ENCODE measurements at places on chromosomes 1 and 21.

DNA sequence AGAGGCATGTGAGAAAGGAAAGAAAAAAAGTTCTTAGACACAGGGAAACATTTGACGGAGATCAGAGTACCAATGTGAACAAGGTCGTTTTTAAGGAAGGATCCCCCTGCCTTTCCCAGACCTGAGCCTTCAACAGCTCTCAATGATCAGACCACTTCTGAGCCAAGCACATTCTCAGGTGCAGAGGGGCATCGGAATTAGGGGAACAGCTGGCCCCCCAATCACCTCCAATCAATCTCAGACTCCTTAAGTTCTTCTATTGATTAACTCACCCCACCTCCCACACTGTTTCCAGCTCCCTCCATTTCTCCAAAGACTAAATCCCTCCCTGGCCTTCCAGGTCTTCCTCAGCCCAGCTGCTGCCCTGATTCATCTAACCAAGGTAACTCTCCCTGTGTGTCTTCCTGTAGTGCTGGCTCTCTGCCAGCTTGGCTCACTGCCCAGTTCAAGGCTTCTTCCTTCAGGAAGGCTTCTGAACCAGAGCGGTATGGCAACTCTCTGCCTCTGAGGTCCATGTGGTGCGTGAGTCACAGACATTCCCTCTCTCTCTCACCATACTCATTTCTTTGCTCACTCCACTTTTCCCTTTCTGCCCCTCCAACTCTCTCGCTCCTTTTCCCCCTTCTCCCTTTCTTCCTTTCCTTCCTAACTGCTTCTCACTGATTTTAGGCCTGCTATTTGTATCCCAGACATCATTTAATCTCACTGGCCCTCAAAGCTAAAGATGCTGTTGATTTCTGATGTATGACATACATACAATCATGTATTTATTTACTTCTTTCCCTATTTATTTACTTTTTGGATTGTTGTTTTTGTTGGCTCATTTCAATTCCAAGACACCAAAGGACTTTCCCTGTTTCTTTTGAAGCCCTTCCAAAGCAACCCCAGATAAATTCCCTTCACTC is 18.1 kb downstream of the CFAP45 start:
- DNase-seq: peak; percentile 89

DNA sequence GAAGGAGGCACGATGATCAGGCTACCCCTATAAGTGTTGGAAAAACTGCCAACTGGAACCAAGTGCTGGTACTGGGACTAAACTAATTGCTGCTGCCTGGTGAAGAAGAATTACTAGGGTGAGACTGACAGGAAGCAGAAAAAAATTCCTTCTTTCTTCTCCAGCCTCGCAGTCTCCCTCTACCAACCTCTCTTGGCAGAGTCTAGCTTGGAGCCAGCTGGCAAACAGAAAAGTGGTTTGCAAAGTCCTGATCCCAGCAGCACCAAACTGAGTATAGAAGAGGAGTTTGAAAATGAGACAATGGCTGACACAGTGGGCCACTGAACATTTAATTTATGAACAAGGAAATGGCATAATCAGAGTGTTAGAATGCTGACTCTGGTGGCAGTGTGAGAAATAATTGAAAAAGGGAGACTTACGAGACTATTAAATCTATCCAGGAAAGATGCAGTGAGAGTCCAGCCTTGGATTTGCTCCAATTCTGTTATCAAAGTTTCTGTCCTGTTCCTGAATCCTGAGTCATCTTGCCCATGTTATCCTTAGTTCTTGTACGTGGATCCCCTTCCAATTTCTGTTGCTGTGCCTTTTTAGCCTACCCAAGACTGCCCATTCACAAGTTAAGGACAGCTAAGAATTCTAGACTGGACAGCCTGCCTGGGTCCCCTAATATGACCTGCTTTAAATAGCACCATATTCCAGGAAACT is 23.7 kb upstream of the DISP1 start:
- no peak for DNase-seq

DNA sequence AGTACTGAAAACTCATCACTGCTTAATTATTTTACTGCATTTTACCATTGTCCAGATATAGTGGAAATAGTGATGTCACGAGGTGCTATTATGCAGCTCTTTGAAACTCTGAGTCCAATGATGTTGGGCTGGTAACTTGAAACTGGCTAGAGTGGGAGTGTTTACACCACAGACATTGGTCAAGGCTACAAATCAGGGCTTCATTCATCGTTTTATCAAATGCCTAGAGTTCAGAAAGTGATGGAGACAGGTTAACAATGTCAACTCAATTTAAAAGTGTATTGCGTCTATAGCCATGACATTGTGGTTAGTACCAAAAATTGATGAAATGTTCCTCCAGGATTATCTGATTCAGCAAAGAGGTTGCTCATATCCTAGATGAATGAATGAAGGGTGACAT is 12.7 kb downstream of the PADI1 start:
- DNase-seq: no peak

GRCh38 chr1:87274851-87275250 is 53.8 kb upstream of the LMO4 start:
- DNase-seq: no peak

DNA sequence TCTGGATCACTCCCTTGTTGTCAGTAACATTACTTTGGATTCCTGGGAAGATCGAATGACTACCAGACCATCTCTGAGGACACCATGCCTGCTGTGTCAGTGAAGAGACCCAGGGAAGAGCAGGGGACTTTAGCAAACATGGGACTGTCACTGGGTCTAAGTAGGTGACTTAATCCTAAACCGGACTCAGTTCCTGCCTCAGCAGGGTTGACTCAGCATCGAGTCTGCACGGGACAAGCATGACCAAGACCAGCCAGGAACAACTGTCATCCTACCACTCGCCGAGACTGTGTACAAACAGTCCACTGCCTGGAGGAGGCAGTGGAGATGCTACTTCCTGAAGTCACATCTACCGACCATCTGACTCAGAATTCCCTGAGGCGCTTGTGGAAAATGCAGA is 53.2 kb upstream of the RAB4A start:
- no peak for DNase-seq

DNA sequence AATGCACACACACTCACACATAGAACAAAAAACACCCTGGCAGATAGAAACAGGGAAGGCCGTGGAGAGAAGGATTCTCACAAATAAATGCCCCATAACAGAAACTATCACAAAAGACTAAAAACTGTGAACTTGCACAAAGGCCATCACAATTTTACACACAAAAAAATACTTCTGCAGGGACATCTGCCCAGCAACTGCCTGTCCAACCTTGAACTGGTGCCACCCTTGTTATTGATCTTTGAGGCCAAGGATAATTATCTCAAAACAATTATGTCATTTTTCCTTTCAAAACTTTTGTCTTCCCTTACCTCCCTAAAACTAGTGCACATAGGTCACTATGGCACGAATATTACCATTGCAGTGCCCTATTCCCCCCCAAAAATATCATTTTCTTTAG is 143.8 kb upstream of the KCTD3 start:
- no peak for DNase-seq

DNA sequence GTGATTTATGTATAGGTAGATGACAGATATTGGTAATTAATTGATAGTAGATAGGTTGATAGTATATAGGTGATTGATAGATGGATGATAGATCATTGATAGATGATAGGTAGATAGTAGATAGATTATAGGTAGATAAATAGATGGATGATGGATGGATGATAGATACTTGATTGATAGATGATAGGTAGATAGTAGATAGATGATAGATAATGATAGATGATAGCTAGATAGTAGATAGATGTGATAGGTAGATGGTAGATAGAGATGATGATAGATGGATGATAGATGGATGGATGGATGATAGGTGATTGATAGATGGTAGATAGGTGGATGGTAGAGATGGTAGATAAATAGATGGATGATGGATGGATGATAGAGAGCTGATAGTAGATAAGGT is 62.0 kb upstream of the SAMD11 start:
- no peak for DNase-seq

GRCh38 chr21:34336756-34337391 is 26.9 kb upstream of the KCNE2 start:
- peak; percentile 38 for DNase-seq

- no peak for DNase-seq
These were observed 4.4 kb downstream of the PACC1 start for GRCh38 chr1:212410231-212410820.

DNA sequence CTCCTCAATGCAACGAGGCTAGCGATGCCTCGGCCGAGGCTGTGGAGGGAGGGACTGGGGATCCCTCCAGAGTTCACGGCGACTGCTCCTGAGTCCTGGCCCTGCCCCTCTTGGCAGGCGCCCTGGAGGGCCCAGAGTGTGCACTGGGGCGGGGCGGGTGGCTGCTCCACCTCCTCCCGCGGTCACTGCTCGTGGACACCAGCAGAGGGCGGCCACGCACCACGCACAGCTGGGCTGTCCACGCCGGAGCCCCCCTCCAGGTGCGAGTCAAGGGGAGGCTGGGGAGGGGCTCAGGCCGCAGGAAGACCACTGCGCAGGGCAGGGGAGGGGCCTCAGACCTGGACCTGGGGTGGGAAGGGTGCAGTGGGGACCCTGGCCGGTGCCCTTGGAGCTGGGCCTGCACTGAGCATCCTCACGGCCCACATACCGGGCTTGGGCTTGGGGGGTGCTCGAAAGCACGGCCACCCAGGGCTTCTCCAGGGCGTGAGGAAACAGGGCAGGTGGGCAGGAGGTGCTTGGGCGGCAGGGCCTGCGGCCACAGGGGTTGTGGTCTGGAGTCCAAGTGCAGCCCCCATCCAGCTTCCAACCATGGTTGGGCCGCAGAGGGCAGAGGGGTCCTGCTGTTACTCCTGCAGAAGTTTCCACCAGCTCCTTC is 20.6 kb upstream of the TTC34 start:
- no peak for DNase-seq

DNA sequence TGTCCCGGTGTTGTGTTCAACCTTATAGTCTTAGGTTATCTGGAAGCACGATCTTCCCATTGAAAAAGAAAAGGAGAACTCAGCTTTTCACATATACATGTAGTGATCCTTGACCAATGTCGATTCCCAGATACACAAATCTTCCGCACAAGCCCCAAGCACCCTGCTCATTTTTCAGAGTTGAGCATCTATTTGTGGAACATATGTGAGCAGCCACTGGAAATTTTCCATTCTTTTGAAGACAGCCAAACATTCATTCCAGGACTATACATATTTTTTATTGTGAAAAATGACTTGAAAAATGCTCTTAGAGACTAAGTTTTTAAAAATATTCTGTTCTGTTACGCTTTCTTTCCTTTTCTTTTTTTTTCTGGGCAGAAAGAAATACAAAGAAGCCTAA is 371.9 kb downstream of the RGS7 start:
- no peak for DNase-seq

- no peak for DNase-seq
These were observed 30.3 kb downstream of the ZSCAN20 start for GRCh38 chr1:33502726-33503125.

DNA sequence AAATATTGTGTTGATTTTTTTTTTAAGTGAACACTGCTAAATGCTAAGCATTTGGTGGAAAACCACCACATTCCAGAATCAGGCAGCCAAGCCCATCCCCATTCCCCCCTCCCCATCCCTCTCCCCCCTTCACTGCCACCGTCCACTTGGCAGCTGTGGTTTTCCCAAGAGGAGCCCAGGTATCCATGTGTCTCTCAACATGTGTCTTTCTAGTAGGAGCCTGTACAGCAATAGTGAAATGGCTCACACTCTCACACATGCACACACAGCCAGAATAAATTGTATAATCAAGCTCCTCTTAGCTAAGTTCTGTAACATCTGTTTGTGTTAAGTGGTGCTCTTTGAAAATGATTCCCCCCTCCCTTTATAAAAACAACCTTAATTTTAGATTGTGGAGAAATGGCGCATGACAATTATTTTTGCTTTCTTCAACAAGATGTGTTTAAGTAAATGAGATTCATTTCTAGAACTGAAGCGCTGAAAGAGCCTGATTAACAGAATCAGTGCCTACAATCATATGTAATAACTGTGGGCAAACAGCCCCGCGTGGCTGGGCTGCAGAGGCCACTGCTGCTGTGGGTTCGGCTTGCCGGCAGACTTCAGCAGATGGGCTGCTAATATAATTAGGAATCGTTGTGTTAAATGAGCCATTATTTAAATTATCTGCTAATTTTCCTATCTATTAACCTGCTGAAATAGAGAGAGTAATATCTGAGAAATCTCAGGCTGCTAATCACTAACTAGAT is 43.3 kb downstream of the BACE2 start:
- DNase-seq: no peak

- DNase-seq: no peak
These were observed 125.8 kb downstream of the CTH start for GRCh38 chr1:70536708-70537366.

DNA sequence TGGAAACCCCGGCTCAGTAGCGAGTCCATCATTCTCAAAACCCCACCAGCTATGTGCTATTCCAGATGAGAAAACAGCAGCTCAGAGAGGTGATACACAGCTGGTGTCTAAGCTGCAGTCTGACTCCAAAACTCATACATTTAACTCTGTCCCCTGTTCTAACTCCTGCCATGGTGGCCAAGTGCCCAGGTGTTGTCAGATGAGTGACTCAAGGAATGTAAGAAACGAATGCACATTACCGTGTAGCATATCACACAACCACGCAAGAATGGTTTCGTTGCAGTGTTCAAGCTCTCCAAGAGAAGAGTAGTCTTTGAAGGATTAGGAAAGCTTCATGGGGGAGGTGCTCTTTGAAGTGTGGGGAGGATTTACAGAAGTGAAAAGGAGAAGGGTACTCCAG is 4.7 kb upstream of the XKR8 start:
- no peak for DNase-seq

GRCh38 chr21:43369596-43370090 is 57.3 kb downstream of the SIK1 start:
- DNase-seq: no peak

GRCh38 chr1:87897481-87897880 is 568.8 kb downstream of the LMO4 start:
- DNase-seq: no peak

GRCh38 chr1:16208270-16208987 is 4.0 kb downstream of the ARHGEF19 start:
- DNase-seq: no peak

GRCh38 chr1:28510970-28511440 is 5.2 kb downstream of the RCC1 start:
- DNase-seq: no peak

- DNase-seq: no peak
These were observed 174.3 kb downstream of the NEK7 start for GRCh38 chr1:198330982-198331615.

DNA sequence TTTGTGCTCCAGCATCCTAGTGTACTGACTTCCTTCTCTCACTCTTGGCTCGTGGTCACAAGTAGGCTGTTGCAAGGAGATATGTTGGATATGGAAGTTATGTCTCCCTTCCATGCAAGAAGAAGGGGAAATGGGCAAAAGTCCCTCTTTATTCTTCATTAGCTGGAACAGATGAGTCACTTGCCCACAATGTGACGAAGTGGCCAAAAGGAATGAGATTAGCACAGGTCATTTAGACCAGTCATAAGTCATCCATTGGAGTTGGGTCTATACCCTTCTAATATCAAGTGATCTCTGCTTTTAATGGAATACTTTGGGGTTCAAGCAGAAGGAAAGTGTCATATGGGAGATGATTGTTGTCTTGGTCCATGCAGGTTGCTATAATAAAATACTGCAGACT is 91.2 kb upstream of the NGF start:
- no peak for DNase-seq

GRCh38 chr1:22487781-22488180 is 36.1 kb downstream of the ZBTB40 start:
- no peak for DNase-seq

GRCh38 chr1:195965475-195965874 is 642.8 kb downstream of the KCNT2 start:
- no peak for DNase-seq

- no peak for DNase-seq
These were observed 11.2 kb downstream of the OR2W3 start for GRCh38 chr1:247906504-247907047.

- DNase-seq: no peak
These were observed 54.7 kb downstream of the ELK4 start for GRCh38 chr1:205576805-205577761.
